ENCODE measurements at places on chromosomes 2 and 18.

DNA sequence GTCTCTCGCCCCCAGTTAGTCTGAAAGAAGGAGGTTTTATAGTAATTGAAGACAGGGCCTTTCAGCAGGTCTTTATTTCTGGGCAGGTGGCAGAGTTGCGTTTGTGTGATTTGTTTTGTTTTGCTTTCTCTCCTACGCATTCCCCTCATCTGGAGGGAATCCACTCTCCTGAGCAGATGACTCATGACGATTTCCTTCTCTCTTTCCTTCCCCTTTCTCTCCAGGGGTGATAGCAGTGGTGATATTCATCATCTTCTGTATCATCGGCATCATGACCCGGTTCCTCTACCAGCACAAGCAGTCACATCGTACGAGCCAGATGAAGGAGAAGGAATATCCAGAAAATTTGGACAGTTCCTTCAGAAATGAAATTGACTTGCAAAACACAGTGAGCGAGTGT lies 888.8 kb downstream of the CNTNAP5 start:
- no peak for DNase-seq

DNA sequence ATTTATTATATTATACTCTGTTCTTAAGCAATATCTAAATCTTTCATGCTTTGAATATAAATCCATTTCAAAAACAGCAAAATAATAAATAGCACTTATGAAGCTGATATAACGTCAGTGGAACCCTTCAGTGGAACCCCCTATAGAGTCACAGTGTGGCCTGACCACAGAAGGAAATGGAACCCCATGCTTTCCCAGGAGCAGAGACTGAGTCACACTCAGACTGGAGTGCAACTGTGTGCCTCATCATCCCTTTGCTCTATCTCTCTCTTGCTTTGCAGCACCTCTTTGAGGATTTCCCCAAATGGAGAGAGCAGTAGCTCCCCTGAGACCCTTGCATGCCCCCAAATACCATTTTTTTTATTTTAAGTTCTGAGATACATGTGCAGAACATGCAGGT lies 13.1 kb downstream of the NXPH2 start:
- no peak for DNase-seq

- DNase-seq = no peak
Observed at GRCh38 chr2:11480859-11481258, 14.9 kb upstream of the E2F6 start.

DNA sequence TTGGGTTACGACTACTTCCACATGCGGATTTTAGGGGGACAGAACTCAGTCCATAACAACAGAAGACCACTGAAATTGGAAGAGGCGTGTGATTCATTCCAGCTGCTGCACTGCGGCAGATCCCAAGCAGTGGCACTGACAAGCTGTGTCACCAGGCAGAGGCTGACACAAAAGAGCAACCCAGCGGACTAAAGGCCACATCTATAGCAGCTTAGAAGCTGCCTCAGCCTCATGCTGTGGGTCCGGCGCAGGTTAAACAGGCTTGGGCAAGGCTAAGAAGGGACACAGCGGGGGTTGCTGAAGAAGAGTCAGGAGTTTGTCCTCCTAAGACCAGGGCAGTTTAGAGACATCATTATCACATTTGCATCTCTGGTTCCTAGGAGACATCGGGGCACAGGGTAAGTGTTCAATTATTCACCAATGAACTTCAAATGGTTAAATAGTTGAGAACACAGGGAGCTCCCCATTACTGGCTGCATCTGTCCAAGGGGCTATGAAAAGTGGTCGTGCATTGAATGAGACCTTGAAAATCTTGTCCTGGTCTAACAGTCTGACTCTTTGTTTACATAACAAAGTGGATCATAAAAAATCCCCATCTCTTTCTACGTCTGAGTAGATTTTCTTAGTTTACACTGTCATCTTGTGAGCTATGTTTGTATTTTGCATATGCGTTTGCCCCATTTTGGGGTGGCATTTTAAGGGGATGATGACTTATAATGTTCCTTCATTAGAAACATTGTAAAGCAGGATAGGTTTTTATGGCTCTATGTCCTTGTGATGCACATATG lies 162.3 kb upstream of the TRIB2 start:
- DNase-seq = no peak

GRCh38 chr2:120815292-120815691 lies 79.6 kb downstream of the GLI2 start:
- DNase-seq = no peak

DNA sequence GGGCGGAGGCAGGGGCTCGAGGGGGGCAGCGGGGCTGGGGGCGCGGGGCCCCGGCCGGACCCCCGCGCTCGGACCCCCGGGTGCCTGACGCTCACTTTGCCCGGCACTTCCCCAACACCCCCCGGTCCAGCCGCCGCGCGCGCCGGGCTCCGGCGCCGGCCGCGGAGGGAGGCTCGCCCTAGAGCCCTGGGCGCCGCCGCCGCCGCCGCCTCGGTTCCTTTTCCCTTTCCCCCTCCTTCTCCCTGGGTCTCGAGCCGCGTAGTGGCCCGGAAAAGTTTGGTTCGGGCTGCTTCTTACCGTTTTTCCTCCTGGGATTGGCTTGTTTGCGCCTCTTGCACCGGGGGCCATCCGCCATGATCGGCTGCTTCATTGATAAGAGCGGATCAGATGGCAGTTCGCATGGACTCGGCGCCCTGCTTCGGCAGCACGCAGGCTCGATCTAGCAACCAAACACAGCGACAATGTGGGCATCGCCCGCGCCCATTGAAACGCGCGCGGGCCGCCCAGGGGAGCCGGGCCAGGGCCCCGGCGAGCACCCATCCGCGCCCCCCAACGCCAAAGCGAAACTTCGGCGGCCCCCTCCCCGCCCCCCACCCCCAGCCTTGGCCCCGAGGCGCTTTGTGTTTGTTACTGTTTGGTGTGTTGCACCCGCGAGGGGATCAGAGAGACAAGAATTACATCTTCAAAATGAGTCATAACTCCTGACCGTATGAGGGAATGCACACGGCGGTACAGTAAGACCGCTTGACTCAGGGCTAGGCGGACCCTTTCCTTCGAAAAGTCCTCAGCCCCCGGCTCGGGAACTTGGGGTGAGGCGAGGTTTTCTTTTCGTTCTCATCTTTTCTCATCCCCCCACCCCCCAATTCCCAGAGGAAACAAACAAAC lies 2.7 kb downstream of the ZEB2 start:
- DNase-seq = peak; percentile 42

DNA sequence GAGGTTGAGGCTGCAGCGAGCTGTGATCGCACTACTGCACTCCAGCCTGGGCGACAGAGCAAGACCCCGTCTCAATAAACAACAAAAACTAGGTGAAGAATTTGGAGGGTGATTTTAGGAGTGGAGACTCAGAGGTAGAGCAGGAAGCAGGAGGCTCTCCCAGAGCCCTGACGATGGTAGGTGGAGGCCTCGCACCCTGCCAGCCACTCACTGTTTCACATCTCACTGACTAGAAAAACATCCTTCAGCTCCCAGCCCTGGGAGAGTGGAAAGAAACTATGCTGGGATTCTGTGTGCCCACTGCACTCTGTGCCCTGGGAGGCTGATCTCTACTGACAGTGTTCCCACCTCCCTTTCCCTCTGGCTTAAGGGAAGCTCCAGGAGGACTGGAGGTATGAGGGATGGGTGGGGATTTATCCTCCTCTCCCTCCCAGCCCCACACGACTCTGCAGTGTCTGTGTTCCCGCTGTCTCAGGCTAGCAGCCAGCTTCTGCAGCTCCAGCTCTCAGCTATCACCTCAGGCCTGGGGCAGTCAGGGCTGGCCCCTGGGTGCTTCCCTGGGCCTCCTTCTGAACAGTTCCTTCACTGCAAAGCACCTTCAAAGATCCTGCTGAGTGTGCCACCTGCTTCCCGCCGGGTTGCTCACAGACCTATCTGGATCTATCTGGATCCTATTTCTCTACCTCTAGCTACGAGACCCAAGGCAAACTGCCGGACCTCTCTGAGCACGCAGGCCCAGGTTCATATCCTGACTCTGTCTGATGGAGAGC lies 9.6 kb downstream of the CIB4 start:
- no peak for DNase-seq

GRCh38 chr2:240432430-240432819 lies 3.0 kb upstream of the GPC1 start:
- no peak for DNase-seq

All from GM06990 (cell line).